Gastroesophageal sphincter (tissue), 4 donors: ENCODE measurements at places on chromosomes 13 and 19. TPM values are rescaled to one million over a fixed set of nuclear protein-coding genes. Genes with fewer than 3 reads are reported as not detected.

The PCDH17 gene
- total RNA-seq, result 4.2 TPM

The SIGLEC8 gene
- total RNA-seq, result 0.25 TPM

The GPC6 gene
- total RNA-seq, result 14.8 TPM

The ZNF528 gene
- 52.1 TPM for total RNA-seq

The CCNE1 gene
- total RNA-seq, result 5.0 TPM

The PTBP1 gene
- total RNA-seq, result 68.8 TPM

The MBD3L2 gene
- not detected for total RNA-seq

The AMER2 gene
- not detected for total RNA-seq

The LILRA2 gene
- 2.1 TPM for total RNA-seq

The ZNF541 gene
- 0.05 TPM for total RNA-seq

The RASAL3 gene
- total RNA-seq, result 1.6 TPM

The ILF3 gene
- 128 TPM for total RNA-seq

The POSTN gene
- total RNA-seq, result 19.0 TPM

The S1PR5 gene
- 1.1 TPM for total RNA-seq

The PPP1R37 gene
- total RNA-seq, result 25.4 TPM

The CYP2F1 gene
- total RNA-seq, result not detected

The OR7C1 gene
- not detected for total RNA-seq

The ZNF101 gene
- 2.5 TPM for total RNA-seq

The SIAH3 gene
- total RNA-seq, result not detected

The DNAAF3 gene
- not detected for total RNA-seq

The ZNF728 gene
- total RNA-seq, result 4.0 TPM
